ENCODE measurements at places on chromosomes 16 and 17. TPM values are rescaled to one million over a fixed set of nuclear protein-coding genes. Genes with fewer than 3 reads are reported as not detected.

DNA sequence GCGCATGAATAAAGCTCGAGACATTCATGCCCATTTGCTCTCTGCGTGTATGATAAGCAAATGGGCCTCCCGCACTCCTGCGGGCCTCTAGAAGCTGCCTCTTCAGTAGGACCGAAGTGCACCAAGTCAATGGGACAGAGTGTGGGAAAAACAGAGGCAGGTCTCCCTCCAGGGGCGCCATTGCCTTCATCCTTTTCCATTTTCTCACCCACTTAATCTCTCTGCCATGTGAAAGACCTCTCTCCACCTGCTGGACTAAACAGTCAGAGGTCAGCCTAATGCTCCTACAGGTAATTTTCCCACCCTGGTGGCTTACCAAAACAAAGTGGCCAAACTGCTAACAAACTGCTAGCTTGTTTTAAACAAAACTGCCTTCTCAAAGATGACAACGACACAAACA is 210.9 kb downstream of the ZFHX3 start:
- no peak for DNase-seq

Gene CNGB1
- not detected for total RNA-seq

Gene EVPL
- 1.4 TPM for total RNA-seq

DNA sequence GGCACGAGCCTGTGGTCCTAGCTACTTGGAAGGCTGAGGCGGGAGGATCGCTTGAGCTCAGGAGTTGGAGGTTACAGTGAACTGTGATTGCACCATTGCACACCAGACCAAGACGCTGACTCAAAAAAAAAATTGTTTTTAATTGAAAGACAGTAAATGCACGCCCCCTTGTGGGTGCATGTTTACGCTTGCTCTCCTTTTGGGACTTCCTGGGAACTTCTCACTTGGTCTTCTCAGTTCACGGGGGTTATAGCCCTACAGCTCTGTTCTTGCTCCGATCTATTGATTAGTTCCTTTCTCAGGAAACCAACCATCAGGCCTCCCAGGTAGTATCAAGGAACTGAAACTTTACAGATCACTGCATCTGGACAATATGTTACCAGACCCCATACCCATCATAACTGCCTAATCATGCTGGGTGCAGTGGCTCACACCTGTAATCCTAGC is 14.2 kb upstream of the RIPOR1 start:
- DNase-seq: no peak

GRCh38 chr16:53417011-53417410 is 17.3 kb upstream of the RBL2 start:
- no peak for DNase-seq

DNA sequence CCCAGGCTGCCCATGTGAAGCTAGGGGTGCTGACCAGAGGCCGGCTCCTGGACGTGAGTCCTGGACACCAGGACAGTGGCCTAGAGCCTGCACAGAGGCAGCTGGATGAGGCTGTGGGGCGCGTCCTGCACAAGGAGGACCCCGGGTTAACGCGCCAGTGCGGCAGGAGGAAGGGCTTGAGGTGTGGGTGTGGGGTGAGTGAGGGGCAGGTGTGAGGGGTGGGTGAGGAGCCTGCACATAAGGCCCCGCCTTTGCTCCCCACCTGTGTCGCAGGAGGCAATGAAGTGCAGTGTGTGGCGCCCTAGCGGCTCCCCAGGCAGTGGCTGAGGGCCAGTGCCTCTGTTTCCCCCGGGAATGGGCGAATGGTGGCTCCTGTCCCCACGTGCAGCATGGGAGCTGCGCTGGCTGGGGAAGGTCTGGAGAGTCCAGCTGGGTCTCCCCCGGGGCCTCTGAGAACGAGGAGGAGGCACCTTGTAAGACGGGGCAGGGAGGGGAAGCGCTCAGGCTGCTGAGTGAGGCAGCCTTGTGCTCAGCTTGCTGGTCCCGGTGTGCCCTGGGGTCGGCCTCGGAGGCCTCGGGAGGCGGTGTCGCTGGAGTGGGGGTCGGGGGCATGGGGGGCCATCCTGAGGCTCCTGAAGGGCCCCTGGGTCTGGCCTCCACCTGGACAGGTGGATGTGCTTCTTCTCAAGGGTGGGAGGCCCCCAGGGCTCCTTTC is 3.2 kb downstream of the CD7 start:
- no peak for DNase-seq

Gene TERF2IP
- 83.8 TPM for total RNA-seq

- no peak for DNase-seq
Measured at GRCh38 chr17:77089124-77089490, 51.7 kb upstream of the SEC14L1 start.

GRCh38 chr16:25033852-25034251 is 18.7 kb upstream of the ARHGAP17 start:
- no peak for DNase-seq

Gene HOXB7
- 7.2 TPM for total RNA-seq

GRCh38 chr16:87297918-87298631 is 19.1 kb downstream of the C16orf95 start:
- no peak for DNase-seq

Gene GAS2L2
- total RNA-seq: not detected

GRCh38 chr17:20225162-20226115 is 216.3 kb downstream of the SPECC1 start:
- DNase-seq: no peak

Gene KCNG4
- not detected for total RNA-seq

Gene ACAP1
- total RNA-seq: 9.9 TPM

DNA sequence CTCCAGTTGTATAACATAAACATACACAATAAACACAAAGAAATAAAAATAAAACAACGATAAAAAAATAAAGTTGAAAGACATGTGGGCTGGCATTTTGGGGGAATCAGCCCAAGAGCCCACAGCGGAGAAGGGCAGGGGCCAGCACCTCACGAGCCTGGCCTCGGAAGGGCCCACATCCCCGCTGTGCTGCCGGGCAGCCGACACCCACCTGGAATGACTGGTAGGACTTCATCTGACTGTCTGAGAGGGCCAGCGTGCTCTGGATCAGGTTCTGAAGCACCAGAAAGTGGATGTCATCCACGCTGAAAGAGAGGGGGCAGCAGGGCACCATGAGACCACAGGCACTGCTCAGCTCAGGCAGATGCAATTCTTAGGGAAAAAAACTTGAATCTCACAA is 73.5 kb downstream of the GTF3C1 start:
- DNase-seq: no peak

DNA sequence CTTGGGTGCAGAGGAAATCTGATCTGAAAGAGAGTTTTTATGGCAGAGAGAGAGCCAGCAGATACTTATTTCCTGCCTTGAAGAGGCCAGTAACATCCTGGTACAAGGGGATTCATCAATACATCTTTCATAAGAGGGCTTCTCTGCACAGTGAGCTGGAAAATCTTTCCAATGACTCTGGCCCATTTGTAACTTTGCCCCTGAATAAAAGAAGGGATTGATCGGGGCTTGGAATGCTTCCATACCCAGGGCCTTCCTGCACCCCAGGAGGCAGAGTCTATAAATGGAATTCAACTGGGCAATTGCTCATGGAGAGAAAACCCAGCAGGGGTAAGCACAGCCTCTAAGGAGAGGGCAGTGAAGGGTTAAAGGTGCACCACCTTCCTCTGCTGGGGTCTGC is 163.3 kb downstream of the XYLT1 start:
- DNase-seq: no peak

DNA sequence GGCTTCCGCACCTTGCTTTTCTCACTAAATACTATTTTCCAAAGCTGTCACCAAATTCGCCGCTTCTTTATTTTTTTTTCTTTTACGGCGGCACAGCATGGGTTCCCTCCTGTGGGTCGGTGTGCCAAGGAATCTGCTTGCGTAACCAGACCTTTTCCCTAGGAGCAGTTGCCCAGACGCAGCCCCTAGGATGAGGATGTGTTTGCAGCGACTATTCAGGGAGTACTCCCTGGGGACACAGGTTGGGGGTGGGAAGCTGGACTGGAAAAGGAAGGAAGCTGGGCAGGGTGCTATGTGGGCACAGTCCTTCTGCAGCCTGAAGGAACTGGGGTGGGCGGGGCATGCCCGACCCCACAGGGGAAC is 49.0 kb upstream of the ZCCHC14 start:
- DNase-seq: peak; percentile 60

GRCh38 chr17:37344519-37344918 is 31.3 kb upstream of the C17orf78 start:
- DNase-seq: no peak

DNA sequence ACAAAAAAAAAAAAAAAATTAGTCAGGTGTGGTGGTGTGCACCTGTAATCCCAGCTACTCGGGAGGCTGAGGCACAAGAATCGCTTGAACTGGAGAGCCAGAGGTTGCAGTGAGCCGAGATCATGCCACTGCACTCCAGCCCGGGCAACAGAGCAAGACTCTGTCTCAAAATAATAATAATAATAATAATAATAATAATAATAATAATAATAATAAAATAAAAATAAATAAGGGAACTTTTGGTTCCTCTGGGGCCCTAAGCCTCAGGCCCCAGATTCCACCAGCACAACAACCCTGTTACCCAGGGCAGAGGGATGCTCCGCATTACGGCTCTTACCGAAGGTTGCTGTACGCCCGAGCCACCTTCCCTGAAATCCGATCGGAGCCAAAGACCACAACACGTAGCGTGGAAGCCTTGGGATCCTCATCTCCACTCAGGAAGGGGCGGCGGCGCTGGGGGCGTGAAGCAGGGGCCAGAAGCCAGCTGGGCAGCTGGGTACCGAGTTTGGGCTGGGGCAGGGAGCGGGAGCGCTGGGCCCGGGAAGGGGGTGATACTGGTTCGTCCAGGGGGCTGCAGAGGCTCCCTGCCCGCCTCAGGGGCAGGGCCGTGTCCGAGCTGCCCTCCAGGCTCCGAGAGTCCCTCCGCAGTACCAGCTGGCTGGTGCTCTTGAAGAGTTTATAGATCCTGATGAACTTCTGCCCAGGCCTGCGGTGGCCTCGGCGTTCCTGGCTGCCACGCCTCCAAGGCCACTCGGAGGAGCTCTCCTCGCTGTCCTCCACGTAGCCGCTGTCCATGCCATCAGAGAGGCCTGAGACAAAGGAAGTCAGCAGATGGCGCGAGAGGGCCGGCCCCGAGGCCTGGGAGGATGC is 20.6 kb upstream of the PIK3R6 start:
- DNase-seq: no peak

Gene CLEC18C
- total RNA-seq: 0.68 TPM

- no peak for DNase-seq
Measured at GRCh38 chr17:63173450-63173849, 207.4 kb downstream of the TANC2 start.

Gene SEPTIN12
- total RNA-seq: not detected

- no peak for DNase-seq
Measured at GRCh38 chr17:50634224-50634914, at the start of gene ABCC3. ABCC3 (plus strand) TSS chr17:50634881; CDS start chr17:50634937, 56 bp downstream.

DNA sequence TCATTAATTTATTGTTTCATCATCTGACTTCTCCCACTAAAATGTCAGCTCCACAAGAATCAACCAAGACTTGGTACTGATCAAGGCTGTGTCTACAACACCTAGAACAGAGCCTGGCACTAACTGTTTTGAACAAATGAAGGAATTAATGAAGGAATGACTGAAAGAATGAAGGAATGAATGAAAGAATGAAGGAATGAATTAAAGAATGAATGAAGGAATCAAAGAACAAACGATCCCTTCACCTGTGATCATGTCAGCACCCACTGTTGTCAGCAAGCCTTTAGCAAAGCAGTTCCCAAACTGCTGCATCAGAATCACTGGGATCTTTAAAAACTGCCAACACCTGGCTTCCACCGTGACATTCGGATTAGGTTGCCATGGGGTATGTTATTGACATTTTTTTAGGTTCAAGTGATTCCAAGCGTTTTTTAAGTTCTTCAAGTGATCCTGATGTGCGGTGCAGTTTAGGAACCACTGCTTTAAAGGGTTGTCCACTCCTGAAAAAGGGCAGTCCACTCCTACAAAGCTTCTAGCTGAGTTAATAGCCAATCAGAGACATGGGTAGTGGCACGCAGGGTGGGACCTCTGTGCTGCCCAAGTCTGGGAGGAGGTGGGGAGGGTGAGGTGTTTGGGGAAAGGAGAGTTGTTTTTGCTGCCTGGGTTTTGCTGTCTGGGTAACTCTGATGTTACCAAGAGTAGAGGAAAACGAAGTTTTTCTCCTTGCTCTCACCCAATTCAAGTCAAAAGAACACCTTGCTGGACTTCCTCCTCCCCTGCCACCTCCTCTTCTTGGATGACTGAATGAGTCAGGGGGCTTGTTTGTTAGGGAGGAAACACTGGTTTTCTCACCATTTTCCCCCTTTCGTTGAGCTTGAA is 89.7 kb downstream of the RAB11FIP4 start:
- no peak for DNase-seq

Gene TBX6
- 0.56 TPM for total RNA-seq

DNA sequence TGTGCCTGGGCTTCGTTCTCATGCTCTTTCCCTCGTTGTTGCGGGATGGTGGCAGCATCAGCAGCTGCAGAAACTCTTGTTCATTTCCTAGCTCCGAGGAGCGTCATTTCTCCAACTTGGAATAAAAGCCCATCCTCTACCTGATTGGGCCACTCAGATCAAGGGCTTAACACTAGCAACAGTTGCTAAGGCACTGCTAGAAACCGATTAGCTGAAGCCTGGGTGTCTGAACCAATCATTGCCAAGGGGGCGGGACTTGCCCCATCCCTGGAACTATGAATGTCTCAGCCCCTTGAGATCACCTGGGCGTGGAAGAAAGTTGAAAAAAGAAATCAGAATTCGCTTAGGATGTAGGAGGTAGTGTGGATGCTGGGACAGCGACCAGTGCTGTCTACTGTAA is 145.3 kb downstream of the FOXL1 start:
- DNase-seq: no peak

Gene OR1A1
- not detected for total RNA-seq

DNA sequence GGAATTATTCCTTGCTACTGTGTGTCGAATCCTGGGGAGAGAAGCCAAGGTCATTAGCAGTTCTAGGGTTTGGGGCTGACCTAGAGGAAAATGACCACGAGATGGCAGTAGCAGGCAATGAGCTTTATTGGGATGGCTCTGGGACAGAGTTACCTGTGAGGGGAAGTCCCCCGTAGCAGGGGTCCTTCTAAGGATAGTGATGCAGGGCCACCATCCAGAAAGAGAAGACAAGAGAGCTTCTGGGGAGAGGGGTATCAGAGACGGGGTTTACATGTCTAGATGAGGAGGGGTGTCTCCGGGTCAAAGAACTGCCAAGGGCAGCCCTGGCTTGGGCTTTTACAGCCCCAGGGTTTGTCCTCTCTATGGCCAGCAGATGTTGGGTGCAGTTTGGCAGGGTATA is 6.4 kb upstream of the GGT6 start:
- no peak for DNase-seq

DNA sequence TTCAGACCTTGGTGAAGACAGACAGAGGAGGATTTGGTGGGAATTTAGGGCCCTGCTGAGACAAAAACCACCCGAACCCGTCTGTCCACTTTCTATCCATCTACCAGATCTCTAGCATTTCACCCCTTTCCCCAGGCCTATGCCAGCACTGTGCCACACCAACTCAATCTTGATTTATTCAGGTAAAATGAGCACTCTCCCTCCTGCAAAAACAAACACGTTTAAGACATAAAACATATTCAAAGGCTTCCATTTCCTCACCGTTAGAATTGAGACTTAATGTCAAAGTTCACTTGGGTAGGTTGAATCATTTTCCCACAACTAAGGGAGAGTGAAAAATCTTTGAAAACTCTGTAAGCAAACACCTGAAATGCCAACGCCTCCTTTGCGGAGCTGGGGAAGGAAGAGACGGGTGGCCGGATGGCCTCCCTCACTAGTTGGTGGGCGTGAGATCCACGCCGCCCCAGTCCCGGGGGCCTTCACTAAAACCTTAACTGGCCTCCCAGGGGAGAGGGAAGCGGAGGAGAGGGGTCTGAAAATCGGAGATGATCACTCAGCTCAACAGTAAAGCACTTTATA is 862 bp downstream of the DCAKD start:
- DNase-seq: no peak

Gene DHRS7C
- not detected for total RNA-seq

- DNase-seq: no peak
Measured at GRCh38 chr17:27224526-27225315, 69.2 kb upstream of the WSB1 start.

- no peak for DNase-seq
Measured at GRCh38 chr16:61362585-61362984, 673.7 kb downstream of the CDH8 start.

Gene PNMT
- 22.9 TPM for total RNA-seq
